Femur (tissue), 1 donor: ENCODE measurements at places on chromosomes 12 and 14.

GRCh38 chr14:98976271-98976670 is 295.7 kb downstream of the BCL11B start:
- no peak for DNase-seq

DNA sequence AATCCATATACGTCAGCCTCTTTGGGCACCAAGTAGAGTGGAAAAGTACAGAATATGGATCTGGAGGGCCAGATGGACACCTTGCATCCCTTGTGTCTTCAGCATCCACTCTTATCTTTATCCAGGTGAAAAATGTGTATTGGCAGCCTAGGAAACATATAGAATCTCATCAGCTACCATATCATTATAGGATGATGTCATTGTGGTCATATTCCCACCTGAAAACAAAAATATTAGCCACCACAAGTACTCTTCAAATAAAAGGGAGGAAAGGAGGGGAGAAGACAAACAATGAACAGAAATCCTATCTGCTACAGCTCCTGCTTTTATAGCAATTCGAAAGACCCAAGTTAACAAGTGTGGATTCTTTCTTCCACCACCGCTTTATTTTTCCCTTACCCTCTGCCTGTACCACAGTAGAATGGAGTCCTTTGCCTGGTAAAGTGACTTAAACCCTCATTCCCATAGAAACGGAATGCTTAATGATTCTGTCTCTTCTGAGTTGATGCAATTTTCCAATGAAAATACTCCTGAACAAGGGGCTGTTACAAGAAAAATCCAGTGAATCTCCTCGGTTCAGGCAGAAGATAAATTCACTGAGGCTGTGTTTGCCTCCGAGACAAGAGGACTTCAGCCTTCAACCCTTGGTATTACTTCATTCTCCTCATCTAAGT is 13.8 kb upstream of the IL26 start:
- no peak for DNase-seq

- no peak for DNase-seq
Observed at GRCh38 chr12:128316973-128317526, 50.1 kb downstream of the TMEM132C start.

- DNase-seq: no peak
Observed at GRCh38 chr12:14810953-14811483, 3.0 kb downstream of the SMCO3 start.

DNA sequence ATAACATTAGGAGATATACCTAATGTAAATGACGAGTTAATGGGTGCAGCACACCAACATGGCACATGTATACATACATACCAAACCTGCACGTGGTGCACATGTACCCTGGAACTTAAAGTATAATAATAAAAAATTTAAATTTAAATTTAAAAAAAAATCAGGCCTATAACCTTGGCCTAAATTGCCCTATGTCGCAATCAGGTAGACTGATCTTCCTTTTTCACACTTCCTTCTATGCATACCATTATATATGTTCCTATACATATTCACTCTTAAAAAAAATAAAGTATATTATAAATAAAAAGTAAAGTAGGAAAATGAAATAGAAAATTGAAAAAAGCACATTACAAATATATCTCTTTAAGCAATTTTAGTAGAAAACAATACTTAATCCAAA is 117.7 kb upstream of the GARIN2 start:
- no peak for DNase-seq

DNA sequence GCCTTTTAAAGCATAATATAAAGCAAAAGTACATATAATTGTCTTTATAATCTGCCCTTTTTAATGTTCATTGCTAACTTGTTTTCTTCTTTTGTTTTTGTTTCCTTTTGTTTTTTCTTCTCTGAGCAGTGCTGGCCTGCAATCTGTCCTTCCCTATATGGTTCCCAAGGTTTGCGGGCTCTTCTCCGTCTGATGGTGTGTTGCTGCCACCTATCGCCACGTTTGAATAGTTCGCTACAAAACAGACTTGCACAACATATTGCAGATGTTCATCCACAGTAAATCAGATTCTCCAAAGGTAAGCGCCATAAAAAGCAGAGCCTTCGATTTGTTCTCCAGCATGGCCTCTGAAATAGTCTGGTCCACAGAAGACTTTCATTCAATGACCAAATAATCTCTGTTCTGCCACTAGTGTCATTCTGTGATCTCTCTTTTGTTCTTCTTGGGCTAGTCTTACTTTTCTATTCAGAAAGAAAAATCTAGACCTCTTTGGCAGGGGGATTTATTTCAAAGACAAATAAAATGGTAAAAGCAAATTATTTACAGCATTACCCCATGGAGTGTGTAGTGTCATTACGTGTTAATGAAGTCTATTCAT is 33.5 kb downstream of the C12orf50 start:
- DNase-seq: peak; percentile 71

- DNase-seq: no peak
Observed at GRCh38 chr12:82721726-82722125, 35.0 kb downstream of the TMTC2 start.

DNA sequence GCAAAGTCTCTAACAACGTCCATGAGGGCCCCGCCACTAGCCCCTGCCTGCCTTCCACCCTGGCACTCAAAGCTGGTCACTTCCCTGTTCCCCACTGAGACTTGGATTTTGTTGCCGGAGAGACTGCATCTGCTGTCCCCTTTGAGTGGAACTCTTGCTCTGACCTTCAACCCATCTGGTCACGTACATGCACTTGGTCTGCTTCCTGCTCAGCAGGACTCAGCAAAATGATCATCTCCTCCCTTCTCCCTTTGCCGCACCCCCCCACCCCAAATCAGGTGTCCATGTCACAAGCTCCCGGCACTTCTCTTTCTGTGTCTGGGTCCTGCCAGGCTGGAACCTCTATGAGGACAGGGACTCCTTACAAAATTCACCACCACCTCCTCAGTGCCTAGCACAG is 180.9 kb downstream of the CHST11 start:
- no peak for DNase-seq

GRCh38 chr14:41302776-41303175 is 303.9 kb upstream of the LRFN5 start:
- no peak for DNase-seq
